ENCODE measurements at places on chromosomes 16 and 17.

GRCh38 chr16:65070831-65071432 is 50.9 kb downstream of the CDH11 start:
- no peak for DNase-seq

- no peak for DNase-seq
Measured at GRCh38 chr16:53262645-53263044, 171.6 kb upstream of the RBL2 start.

DNA sequence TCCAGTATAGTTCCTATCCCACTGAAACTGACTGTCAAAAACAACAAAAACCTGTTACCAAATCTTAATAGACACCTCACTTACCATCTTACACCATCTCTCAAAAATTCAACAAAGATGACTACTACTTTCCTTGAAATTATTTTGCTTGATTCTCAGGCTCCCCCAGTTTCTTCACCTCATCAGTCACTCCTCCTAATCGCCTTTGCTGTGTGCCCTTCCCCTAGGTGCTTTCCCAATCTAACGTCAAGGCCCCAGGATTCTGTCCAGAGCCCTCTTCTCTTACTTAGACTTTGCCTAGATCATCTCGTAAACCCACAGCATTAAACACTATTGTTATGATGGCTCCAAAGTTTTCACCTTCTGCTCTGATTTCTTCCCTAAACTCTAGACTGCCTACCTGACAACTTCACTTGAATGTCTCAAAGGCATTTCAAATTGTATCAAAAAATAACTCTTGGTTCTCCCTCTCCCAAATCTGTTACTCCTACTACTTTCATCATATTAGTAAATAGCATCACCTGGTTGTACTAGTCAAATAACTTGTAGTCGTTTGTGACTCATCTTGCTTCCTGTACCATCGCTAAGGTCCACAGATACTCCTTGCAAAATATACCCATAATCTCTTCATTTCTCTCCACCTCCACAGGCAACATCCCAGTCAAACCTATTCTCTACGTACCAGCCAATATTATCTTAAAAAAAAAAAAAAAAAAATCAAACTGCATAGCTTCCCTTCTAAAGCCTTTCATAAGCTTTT is 18.0 kb downstream of the C16orf87 start:
- DNase-seq = no peak

- DNase-seq = no peak
Measured at GRCh38 chr16:54460263-54460860, 173.8 kb upstream of the IRX3 start.

All from NCI-H1417 (cell line).